ENCODE measurements at places on chromosomes 6 and 20.

- no peak for DNase-seq
Observed at GRCh38 chr6:36116943-36117342, 13.4 kb upstream of the MAPK13 start.

GRCh38 chr6:53119772-53120409, 28.8 kb downstream of the GCM1 start:
- DNase-seq, result peak; percentile 13

GRCh38 chr20:23868321-23868720, 11.2 kb downstream of the CST5 start:
- no peak for DNase-seq

DNA sequence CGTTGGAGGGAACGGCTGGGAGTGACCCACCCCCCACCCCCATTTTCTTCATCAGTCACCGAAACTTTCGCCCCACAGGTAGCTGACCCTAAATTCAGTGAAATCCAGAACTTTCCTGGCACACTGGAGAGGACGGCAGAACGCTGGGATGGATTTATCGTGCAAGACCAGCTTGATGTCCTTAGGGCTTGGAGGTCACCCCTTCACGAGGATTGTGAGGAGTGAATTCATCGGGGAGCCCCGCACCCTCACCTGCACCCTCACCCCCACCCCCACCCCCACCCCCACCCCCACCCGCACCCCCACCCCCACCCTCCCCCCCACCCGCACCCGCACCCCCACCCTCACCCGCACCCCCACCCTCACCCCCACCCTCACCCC, 13.3 kb upstream of the TCFL5 start:
- DNase-seq, result no peak

DNA sequence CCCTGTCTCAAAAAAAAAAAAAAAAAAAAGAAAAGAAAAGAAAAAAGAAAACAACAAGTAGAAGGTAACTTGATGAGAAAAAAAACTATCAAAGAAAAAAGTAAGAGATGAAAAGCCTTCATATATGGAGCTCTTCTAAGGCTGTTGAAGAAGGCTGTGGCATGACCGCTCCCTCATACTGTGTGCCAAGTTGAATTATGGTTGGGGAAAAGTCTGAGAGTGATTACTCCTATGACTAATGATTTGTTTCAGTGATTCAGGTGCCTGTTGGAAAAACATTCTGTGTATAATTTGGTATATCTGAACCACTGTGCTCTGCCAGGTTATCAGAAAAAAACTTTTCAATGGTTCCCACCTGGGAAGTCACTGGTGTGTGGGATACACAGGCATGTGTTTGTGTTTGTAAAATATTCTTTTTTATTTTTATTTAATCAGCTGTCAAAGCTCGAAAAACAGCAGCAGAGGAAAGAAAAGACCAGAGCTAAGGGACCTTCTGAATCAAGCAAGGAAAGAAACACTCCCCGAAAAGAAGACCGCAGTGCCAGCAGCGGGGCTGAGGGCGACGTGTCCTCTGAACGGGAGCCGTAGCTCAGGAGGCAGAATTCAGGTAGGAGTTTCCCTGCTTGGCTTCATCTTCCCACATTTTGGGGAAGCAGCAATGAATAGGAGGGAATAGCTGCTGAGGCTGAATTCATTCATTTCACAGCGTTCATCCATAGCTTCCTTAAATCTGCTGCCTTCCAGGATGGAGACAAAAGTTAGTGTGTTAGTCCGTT, 69.7 kb upstream of the SCP2D1 start:
- no peak for DNase-seq

- DNase-seq, result no peak
Observed at GRCh38 chr6:91462241-91462640, 875.4 kb upstream of the MAP3K7 start.

DNA sequence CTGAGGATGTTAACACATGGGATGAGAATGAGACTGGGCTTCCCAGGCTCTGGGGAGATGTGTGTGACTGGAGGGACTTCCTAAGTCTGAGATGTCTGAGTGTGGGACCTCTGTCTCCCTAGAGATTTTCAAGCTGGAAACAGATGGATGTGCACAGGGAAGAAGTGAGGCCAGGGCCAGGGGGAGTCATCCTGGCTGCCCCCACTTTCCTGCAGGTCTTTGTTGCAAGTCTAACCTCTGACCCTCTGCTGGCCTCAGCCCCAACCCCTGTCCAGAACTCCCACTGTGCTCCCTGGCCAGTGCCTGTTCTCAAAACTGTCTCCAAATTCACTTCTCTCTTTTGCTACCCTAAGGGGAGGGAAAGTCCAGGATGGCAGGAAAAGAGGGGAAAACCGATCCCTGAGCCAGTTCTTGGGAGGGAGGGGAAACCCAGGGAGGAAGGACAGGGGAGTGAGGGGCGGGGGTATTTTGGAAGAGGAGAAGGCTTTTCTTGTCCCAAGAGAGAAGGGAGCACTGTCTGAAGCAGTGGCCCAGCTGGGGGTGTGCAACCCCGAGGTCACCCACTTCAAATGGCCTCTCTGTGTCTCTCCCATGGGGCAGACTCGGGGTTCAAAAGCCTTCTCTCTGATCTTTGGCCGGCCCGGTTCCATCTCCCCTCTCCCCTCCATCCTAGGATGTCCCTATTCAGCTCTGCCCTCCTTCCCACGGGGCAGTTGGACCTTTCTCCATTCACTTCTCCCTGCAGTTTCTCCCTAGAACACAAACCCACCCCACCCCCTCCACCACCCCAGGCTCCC, 3.1 kb downstream of the PPP1R18 start:
- no peak for DNase-seq

DNA sequence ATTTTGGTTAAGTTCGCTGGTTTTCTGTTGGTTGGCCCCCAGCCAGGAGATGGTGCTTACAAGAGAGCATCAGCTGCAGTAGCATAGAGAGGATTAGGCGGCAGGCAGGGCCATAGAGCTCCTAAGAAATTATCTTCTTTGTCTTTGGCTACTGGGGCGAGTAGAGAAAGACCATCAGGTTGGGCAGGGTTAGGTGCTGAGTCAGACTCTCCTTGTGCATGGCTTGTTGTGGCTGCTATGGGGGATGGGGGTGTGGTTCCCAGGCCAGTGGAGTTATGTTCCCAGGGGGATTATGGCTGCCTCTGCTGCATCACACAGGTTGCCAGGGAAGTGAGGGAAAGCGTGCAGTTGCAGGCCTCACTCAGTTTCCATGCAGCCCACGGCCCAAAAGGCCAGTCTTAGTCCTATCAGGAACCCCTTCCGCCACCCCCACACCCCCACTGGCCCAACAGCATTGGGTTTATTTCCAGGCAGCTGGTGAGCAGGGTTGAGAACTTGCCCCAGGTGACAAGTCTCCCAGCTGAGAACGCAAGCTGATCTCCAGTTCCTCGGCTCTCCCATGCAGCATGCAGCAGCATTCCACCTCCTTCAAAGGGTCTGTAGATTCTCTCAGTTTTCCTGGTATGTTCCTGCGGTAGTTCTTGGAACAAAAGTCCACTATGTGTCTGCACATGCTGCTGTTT, 243.7 kb downstream of the UTRN start:
- no peak for DNase-seq

DNA sequence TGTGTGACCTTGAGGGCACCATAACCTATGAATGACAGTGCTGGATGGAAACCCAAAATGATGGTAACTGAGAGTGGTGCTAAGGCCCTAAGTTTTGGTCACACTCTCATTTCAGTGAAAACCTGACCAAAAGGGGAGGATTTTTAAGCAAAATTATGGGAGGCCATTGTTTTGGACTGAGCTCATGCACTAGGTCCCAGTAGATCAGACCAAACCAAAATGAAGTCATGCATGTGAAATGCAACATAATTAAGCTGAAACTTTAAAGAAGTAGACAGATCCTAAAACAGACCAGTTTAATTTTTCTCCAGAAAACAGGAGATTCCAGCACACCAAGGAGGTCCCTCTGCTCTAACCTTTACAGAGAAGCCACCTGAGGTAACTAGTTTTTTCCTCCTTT, 24.0 kb upstream of the THBS2 start:
- DNase-seq, result no peak

- DNase-seq, result no peak
Observed at GRCh38 chr20:36461600-36462439, 79.5 kb upstream of the MYL9 start.

DNA sequence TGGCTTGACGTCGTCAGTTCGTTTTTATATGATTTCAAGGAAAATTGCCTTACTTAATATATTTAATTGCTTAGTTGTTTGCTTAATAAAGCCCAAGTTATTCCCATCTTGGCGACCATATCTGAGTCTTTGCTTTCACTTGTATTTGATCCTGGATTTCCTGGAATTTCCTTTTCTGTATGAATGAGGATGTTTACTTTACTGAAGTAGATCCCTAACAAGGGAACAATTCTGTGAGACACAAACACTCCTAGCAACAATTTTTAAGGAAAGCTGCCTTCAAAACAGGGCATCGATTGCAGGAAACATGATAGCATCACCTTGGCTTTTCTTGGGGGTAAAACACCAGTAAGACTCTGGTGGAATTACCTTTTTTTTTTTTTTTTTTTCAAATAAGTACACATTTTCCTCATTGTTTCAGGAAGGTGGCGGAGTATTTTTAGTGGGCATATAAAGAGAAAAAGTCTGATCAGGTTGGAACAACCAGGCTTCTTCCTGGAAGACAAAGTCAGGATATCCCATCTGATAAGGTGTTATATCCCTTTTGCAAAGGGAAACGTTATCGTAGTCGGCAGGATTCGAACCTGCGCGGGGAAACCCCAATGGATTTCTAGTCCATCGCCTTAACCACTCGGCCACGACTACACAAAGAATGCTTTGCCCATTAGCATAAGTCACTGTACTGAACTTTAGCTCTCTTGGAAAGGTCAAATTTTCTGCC, 68.5 kb upstream of the ZNF184 start:
- peak; percentile 68 for DNase-seq

GRCh38 chr6:36200154-36200891, 3.8 kb downstream of the BRPF3 start:
- DNase-seq, result no peak

DNA sequence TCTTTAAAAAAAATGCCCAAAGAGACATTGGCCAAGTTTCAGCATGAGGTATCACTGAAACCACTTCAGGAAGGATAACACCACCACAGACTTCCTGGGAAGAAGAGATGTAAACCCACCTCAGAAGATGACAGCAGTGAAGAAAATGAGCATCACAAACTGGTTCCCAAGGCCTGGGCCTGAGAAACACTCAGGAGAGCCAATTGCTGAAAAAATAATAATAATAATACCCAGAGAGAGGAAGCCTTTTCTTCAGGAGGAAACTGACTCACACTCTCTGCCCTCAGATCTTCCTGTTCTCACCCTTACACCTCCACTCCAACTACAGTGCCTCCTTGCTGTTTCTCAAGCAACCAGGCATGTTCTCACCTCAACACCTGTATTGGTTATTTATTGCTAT, 68.1 kb upstream of the MAFB start:
- no peak for DNase-seq

DNA sequence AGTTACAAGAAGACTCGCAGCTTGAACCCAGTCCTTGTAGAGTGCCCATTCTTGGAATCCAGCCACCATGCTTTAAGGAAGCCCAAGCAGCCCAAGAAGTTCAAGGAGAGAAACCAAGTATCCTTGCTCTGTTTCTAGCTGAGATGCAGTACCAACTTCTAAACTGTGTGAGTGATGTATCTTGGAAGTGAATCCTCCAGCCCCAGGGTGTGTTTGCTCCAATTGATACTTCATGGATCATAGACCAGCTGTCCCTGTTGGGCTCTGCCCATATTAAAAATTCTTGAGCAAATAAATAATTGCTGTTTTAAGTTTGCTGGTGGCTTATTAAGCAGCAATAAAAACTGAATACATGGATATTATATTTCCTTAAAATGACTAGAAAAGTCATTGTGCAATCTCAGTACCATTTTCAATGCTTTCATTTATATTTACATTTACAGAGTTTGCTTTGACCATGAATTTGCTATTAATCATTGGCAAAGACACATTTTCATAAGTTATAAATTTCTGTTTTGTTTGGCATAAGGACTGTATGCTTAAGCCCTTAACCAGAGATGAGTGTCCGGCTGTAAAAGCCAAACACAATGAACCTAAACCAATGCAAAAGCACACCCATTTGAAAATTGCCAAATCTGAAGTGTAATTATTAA, 9.2 kb downstream of the SPTLC3 start:
- DNase-seq, result no peak

- DNase-seq, result no peak
Observed at GRCh38 chr6:89430201-89430962, 2.6 kb upstream of the ANKRD6 start.

DNA sequence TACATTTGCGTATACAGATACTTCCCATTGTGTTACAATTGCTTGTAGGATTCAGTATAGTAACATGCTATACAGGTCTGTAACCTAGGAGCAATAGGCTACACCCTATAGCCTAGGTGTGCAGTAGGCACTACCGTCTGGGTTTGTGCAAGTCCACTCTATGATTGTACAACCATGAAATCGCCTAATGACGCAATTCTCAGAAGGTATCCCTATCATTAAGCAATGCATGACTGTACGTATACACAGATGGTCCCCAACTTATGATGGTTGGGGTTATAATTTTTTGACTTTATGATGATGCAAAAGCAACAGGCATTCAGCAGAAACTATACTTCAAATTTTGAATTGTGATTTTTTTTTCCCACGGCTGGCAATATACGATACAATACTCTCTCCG, 458.2 kb upstream of the NOX3 start:
- no peak for DNase-seq

- DNase-seq, result no peak
Observed at GRCh38 chr6:41443616-41444525, 102.3 kb upstream of the FOXP4 start.

DNA sequence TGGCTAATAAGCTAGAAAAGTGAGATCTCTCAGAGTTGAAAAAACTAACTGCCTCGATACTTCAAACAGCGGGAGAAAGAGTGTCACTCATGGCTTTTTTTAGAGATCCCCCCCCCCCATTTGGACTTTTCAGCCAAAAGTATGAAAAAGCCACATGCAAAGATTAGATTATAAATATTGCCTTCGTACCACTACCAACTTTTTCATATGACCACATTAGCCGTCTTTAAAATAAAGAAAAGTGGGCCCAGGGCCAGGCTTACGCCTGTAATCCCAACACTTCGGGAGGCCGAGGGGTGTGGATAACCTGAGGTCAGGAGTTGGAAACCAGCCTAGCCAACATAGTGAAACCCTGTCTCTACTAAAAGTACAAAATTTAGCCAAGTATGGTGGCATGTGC, 4.4 kb downstream of the PGK2 start:
- DNase-seq, result no peak

DNA sequence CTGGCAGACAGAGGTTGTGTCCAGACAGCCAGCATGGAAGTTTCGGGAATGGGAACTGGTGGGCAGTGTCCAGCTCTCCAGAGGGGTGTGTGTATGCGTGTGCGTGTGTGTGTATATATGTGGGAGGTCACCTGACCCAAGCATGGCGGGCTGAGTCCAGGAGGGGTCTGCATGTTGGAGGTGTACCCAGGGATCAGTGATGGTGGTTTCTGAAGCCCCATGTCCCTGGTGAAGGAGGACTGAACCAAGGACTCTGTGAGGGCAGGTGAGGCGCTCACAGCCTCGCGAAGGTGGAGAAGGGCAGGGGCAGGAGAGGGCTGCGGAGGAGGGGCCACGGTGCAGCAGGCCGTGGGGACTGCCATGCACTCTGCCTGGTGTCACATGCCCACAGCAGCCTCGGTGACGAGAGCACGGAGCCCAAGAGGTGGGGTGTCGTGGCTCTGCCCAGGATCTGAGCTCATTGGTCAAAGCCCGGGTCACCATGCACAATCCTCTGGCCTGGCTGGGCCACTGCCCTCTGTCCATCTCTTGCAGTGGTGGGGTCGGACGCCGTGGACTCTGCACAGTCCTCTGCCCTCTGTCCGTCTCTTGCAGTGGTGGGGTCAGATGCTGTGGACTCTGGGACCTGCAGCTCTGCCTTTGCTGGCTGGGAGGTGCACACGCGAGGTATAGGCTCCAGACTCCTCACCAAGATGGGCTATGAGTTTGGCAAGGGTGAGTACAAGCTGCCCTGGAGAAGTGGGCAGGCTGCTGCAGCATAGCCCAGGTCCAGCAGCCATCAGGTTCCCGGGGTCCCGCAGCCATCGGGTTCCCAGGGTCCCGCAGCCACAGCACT, 2.1 kb upstream of the LIME1 start:
- DNase-seq, result no peak
